ENCODE measurements at places on chromosomes 7 and 10.

GRCh38 chr7:156000601-156001396 lies 188.5 kb upstream of the SHH start:
- no peak for DNase-seq

GRCh38 chr10:94545391-94546048 lies at the start of gene HELLS:
HELLS (plus strand) TSS chr10:94545788; CDS start chr10:94545922, 134 bp downstream.
- DNase-seq: peak; percentile 60

- DNase-seq: no peak
Observed at GRCh38 chr7:55475855-55476803, 96.2 kb downstream of the VOPP1 start.

DNA sequence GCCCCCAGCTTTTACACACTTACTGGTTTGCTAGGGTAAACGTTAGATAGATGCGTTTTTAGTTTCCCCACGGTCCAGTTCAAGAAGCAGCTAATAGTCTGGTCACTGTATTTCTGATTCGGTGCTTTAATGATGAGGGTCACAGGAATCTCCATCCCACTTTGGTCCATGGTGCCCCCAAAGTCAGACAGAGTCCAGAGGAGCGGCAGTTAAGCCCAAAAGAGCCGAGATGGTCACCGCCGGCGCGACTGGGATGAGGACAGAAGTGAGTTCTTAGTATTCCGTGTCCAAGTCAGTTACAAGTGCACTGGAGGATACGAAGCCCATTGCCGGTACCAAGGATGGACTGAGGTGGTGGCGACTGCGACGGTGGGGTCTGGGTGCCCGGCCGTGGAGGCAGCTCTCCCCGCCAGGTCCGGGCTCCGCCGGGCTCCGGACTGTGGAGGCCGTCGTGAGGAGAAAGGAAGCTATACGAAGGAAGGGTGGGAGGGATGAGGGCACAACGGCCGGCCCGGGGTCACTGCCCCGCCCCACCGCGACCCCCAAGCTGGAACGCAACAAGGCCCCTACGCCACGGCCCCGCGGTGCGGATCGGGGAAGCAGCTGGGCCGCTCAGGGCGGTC lies 663 bp downstream of the HERPUD2 start:
- DNase-seq: peak; percentile 24

GRCh38 chr10:3340127-3340730 lies 167.6 kb upstream of the PITRM1 start:
- DNase-seq: no peak

DNA sequence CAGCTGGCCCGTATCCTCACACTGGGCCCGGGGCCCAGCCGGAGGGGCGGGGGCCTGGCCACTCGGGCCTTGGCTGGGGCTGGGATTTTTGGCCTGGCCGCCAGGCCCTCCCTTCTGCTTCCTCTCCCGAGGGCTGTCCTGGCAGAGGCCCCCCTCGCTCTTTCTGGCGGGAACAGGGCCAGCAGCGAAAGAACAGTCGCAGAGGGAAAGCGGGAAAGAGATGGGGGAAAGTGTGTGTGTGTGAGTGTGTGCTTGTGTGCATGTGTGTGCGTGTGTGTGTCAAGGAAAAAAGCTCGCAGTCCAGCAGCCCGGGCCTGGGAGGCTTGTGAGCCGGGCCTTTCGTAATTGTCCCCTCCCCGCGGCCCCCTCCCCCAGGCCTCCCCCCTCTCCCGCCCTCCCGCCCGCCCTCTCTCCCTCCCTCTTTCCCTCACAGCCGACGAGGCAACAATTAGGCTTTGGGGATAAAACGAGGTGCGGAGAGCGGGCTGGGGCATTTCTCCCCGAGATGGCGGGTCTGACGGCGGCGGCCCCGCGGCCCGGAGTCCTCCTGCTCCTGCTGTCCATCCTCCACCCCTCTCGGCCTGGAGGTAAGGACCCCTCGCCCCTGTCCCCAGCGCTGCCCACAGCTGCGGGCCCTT lies at the start of gene ELN:
ELN (plus strand) TSS at position 491 of the 638 bp plus-strand sequence; CDS start at position 506, 15 bp downstream.
- no peak for DNase-seq

DNA sequence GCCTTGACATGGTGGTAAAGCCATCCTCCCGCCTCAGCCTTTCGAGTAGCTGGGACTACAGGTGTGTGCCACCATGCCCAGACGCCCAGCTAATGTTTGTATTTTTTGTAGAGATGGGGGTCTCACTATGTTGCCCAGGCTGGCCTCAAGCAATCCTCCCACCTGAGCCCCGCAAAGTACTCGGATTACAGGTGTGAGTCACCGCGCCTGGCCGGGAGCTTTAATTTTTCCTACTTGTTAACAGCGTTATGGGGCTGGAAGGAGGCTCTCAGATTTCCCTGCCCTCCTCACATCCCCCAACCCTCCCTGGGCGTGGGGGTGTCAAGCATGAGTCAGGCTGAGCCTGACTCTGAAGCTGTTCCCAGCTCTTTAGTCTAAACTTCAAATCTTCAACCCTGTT lies 8.3 kb downstream of the ALKBH4 start:
- no peak for DNase-seq

DNA sequence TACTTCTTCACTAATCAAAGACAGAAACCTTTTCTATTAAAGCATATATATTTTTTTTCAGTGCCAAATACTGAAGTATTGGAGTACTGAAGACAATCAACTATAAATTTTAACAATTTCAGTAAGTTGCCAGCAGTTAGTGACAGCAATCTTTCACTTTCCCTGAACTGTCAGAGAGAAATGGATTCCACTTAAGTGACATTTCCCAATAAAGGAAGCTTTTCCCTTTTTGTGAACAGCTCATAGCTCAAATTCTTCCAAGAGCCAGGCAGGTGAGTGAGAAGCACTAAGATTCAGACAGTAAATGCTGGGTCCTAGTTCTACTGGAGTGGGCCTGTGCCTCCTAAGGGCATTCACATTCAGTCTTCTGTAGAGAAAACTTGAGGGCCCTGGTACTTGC lies 142.0 kb downstream of the SRPK2 start:
- no peak for DNase-seq

GRCh38 chr10:88792661-88793060 lies 9.9 kb upstream of the LIPM start:
- DNase-seq: peak; percentile 94

- no peak for DNase-seq
Observed at GRCh38 chr7:115924411-115924810, 106.2 kb downstream of the TFEC start.

Data from CD14-positive monocyte (primary cell).